AG20443 (cell line): ENCODE measurements at places on chromosomes 12 and 14.
A peak's percentile ranks its signal among the peaks of the same experiment; 100 is the strongest.

- no peak for DNase-seq
These were observed 44.1 kb downstream of the SMIM41 start for GRCh38 chr12:52123487-52124186.

DNA sequence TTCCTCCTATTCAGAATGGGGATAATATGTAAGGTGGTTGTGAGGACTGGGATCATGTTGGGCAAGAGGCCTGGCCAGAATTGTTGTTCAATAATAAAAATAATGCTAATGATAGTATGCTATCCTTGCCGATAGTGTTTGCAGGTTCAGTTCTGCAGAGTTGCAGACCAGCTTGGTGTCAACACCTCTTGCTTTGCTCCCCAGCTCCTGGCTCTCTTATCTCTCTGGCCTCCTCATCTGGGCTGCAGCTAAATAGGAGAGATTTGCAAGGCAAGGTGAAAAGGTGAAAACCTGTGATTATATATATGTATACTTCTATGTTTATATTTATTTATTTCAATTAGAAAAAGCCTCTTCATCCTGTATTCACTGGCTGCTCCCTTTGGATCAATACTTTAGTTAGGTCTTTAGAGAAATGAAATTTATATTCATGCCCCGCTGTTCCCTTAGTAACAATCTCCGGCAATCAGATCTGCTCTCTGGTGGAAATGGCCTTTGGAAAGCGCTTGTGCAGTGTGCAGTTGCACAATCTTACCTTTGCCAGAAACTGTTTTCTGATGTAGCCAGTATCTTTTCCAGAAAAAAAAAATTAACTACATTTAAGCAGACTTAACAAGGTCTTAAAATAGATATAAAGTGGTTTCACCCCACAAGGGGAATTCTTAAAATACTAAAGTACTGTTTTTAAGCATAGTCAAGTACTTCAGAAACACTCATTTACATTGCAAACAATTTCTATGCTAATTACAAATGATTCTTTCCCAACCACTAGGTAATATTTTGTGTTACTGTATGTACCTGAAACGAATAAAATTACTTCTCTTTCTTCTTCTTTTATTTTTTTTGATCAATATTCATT lies 19.1 kb upstream of the ACVR1B start:
- no peak for DNase-seq

DNA sequence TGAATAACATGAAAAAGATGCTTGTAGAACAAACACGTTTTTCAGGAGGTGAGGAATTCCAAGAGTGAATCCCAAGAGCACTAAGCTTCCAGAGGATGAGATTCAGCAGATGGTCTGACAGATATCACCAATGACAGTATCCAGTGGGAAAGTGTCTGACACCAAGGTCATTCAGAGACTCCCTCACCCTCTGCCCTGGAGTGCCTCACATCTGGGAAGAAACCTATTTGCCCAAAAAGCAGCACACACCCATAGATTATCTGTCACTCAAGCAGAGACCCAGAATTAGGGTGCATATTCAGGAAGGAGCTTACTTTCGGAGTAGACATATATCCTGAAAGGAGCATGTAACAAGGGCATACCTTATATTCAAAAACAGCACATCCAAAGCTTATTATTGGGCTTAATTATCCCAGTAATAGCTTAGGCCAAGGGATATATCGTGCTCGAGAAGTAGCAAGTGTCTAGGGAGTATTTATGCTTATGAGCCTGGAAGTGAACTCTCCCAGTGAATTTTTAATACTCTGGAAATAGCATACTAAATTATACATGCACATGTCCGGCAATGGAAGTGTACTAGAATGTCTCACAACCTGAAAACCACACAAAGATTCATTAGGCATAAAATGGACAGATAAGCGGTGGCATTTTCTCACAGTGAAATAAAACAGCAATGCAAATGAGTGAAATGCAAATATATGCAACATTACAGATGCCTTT lies 998.1 kb upstream of the TMEM132C start:
- no peak for DNase-seq

GRCh38 chr12:7966563-7966962 lies 30.6 kb upstream of the SLC2A3 start:
- no peak for DNase-seq

- DNase-seq: no peak
These were observed 7.6 kb downstream of the NECAP1 start for GRCh38 chr12:8089716-8090115.

GRCh38 chr14:87874676-87875075 lies 118.3 kb downstream of the GALC start:
- no peak for DNase-seq

GRCh38 chr12:8038659-8039114 lies 6.2 kb downstream of the FOXJ2 start:
- peak; percentile 75 for DNase-seq

- peak; percentile 54 for DNase-seq
These were observed 1.9 kb downstream of the ATXN2 start for GRCh38 chr12:111596985-111597830.

GRCh38 chr14:62002642-62003041 lies 240.4 kb downstream of the SNAPC1 start:
- no peak for DNase-seq

DNA sequence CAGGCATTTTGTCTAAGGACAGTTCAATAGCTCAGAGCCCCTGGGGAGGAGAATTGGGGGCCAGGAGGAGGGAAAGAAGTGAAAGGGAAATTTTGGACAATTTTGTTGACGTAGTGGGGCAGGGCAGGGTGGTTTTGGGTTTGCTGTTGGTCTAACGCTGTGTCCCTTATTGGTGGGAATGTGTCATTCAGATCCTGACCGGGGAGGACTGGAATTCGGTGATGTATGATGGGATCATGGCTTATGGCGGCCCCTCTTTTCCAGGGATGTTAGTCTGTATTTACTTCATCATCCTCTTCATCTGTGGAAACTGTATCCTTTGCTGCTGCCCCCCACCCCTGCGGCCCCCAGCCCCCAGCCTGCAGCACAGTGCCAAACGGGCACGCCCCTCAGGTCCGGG lies 212.1 kb upstream of the FKBP4 start:
- peak; percentile 62 for DNase-seq

- DNase-seq: peak; percentile 87
These were observed 74.2 kb upstream of the NAP1L1 start for GRCh38 chr12:76158518-76159321.

GRCh38 chr14:78445275-78445674 lies 275.1 kb downstream of the NRXN3 start:
- DNase-seq: no peak

DNA sequence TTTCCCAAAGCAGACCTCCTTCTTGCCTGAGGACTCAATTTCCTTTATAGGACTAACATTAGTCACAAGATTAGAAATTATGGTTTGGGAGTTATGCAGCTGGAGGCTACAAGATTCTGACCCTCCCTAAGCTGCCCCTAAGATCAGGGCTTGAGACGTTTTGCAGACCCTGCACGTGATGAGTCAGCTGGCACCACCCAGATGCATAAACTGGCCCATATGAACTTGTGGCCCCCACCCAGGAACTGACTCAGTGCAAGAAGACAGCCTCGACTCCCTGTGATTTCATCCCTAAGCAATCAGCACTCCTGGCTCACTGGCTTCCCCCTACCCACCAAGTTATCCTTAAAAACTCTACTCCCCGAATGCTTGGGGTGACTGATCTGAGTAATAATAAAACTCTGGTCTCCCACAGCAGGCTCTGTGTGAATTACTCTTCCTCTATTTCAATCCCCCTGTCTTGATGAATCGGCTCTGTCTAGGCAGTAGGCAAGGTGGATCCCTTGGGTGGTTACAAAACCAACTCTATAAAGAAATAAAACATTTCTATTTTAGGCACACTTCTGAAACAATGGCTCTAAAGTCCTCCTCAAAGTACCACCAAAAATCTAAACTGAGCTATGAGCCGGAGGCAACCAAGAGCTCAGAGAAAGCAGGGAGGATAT lies 233.4 kb downstream of the TMEM132D start:
- DNase-seq: no peak

- DNase-seq: no peak
These were observed 25.3 kb upstream of the RBM19 start for GRCh38 chr12:113991224-113992044.

DNA sequence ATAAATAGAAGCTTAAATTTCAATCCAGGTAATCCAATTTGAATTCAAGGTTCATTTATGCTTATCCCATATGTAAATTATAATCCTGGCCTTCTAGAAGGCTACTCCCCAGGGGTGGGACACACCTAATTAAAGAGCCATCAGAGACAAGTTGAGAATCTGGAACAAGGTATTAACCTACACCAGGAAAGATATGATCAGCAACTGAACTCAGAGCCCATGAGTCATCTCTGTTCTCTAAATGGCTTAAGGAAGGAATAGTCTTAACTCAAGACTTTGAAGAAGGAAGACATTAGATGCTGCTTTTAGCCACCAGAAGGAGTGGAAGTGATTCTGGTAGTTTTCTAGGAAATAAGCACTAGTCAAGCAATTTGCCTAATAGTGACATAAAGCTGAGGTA lies 88.0 kb downstream of the KIF21A start:
- DNase-seq: no peak

- DNase-seq: peak; percentile 22
These were observed 47.0 kb upstream of the SLC2A13 start for GRCh38 chr12:40152783-40153383.

DNA sequence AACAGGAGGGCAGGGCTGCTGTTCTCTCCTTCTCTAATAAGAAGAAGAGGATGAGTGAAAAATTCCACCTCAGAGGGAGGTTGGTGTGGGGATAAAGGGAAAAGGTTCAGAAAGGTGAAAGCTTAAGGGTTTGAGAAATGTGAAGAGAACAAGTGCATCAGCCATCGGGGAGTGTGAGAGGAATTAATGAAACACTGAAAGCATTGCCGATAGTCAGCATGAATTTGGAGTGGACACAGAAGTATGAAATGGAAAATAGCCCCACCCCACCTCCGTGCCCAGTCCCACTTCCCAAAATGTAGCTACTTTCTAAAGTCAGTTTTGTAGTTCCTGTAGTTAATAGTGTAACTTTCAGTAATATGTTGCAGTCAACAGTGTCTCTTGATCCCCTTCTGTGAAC lies 33.4 kb downstream of the DIP2B start:
- no peak for DNase-seq

- DNase-seq: no peak
These were observed 109.2 kb downstream of the PRMT8 start for GRCh38 chr12:3600039-3600720.

- DNase-seq: no peak
These were observed 189.7 kb upstream of the RGS6 start for GRCh38 chr14:71742485-71742884.

- DNase-seq: peak; percentile 60
These were observed 8.1 kb downstream of the STAC3 start for GRCh38 chr12:57242691-57243454.

DNA sequence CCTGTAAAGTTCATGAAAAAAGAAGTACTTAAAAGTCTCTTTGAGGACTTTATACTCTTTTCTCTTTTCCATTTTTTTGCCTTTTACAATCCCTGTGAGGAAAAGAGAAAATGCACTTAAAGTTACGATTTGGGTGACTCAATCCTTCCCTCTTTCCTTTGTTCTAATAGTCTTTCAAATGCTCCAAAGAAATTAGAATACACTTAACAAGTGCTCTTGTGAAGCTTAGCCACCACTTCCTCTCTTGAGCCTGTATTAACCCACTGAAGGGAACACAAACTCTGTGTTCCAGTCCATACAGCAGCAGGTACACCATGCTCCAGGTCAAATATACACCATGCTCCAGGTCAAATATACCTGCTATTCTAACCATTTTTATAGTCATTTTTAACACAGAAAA lies 581.1 kb upstream of the MGAT4C start:
- no peak for DNase-seq

DNA sequence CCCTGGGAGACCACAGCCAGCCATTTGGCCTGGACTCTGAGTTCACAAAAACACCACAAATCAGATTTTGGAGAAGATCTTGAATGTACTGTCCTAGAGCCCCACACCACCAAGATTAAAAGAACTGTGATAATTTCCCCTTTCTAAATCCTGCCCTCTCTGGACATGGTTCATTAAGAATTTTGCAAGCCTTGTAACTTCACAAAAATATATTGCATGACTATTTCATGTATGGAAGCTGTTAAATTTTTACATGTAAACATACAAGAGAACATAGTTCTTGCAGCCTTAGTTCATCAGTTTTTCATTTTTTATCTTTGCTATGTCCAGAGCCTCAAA lies 97.0 kb downstream of the SCARB1 start:
- no peak for DNase-seq
